ENCODE measurements at places on chromosomes 7 and 10. TPM values are rescaled to one million over a fixed set of nuclear protein-coding genes. Genes with fewer than 3 reads are reported as not detected.

- no peak for DNase-seq
Measured at GRCh38 chr7:128154504-128154903, 86.6 kb upstream of the LEP start.

- no peak for DNase-seq
Measured at GRCh38 chr7:135917721-135918120, 59.4 kb downstream of the MTPN start.

- no peak for DNase-seq
Measured at GRCh38 chr10:1633783-1634182, 103.5 kb downstream of the ADARB2 start.

DNA sequence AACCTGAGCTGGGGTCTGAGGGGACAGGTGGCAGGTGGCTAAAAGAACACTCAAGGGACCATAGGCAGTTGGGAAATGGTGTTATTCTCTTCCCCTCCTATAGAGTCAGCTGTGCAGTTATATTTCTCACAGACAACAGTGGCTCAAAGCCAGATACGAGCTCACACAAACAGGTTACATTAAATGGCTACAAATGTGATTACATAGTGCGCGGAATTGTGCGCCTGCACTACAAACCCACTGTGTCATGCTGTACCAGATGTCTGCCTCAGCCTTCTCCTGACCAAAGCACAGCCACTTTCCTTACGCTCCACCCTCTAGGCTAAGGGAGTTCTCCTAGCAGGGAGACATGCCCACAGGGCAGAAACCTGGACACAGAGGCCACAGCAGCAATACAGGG is 387.2 kb downstream of the CNTNAP2 start:
- no peak for DNase-seq

GRCh38 chr10:35874311-35875015 is 232.4 kb upstream of the FZD8 start:
- no peak for DNase-seq

Gene KLLN
- 0.35 TPM for polyA plus RNA-seq

Data from muscle of leg (tissue), 16 donors.